ENCODE measurements at places on chromosomes 12 and 14. TPM values are rescaled to one million over a fixed set of nuclear protein-coding genes. Genes with fewer than 3 reads are reported as not detected.

Gene CCDC38
- polyA plus RNA-seq: not detected

DNA sequence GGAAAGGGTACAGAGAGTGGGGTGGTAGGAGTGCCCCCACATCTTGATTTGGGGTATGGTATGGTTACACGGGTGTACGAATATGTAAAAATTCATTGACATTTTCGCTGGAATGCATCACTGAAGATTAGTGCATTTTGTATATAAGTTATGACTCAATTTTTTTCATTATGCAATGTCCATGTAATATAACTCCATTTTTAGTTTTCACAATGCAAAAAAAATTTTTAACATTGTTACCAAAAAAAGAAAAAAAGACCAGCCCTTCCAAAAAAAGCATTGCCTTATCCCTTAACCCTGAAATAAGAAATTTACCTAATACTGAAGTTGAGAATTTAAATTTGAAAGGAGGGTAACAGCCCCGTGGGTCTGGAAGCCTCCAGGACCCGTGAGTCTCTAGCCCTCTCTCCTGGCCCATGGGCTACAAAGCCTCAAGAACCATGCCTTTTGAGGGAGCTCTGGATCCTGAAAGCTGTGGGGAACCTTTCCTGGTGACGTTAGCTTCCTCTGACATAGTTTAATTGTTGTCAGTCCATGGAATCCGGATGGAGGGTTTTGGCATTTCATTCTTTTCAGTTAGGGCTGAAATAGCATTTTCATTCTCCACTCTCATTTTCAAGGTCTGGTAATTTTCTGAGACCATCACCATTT lies 55.6 kb upstream of the ACTN1 start:
- no peaks in the 10 kb centered on the region for H3K36me3 ChIP-seq
- H3K27me3 ChIP-seq: no peaks in the 10 kb centered on the region
- H3K4me3 ChIP-seq: no peak overlapping the region
- H3K4me1 ChIP-seq: peaks cover 12% of the 10 kb centered on the region
- no peak for DNase-seq
- no peak overlapping the region for H3K27ac ChIP-seq

Gene TMPRSS12
- polyA plus RNA-seq: not detected

- DNase-seq: no peak
- peaks cover 4% of the 10 kb centered on the region for H3K4me1 ChIP-seq
- H3K4me3 ChIP-seq: no peak overlapping the region
- no peaks in the 10 kb centered on the region for H3K36me3 ChIP-seq
Measured at GRCh38 chr12:6069437-6070093, 54.9 kb downstream of the VWF start.

Gene STYK1
- 2.0 TPM for polyA plus RNA-seq

DNA sequence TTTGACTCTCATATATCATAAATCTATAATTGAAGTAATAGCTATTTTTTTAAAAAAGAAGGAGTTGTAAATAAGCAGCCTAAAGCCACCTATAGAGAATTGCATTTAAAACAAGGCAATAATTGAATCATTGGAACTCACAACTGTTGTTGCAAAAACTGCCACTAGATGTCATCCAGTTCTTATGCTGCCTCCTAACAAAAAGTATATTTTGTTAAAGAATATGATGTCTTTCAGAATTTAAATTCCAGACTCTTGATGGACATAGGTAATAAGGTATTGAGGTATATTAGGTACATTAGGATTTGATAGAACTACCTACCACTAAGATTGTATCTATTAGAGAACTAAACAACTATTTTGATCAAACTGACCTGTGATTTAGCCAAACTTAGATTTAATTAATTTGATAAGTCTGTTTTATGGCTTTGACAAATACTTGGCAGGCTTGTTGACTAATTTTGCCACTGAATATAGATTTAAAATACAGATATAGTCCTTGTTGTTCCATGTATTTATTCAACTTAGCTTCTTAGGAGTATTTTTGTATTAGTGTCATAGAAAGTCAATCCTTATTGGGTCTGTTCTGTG lies 401.4 kb downstream of the RPL10L start:
- no peaks in the 10 kb centered on the region for H3K27me3 ChIP-seq
- no peak for DNase-seq
- H3K4me1 ChIP-seq: no peaks in the 10 kb centered on the region
- no peaks in the 10 kb centered on the region for H3K36me3 ChIP-seq
- no peak overlapping the region for H3K4me3 ChIP-seq
- no peak overlapping the region for H3K27ac ChIP-seq

Gene SERPINA9
- not detected for polyA plus RNA-seq

DNA sequence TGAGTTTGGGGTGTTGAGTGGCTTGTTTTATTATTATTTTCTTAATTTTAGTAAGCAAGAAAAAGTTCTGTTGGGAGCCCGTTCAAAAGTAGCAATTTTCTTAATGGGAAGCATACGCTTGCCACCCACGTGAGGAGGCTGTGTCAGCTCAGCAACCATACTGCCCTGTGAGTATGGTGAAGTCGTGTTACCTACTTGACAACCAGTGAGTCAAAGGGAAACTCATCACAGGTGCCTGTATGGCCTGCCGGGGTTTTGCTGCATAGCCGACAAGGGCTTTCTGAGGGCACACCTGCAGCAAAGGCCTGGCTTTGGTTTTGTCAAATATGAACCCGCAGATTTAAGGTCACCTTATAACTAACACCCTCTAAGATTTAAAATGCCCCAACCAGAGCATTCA lies 31.1 kb downstream of the PITPNM2 start:
- H3K36me3 ChIP-seq: no peaks in the 10 kb centered on the region
- no peak for DNase-seq
- peaks cover 23% of the 10 kb centered on the region for H3K4me1 ChIP-seq
- no peak overlapping the region for H3K4me3 ChIP-seq
- H3K27me3 ChIP-seq: no peaks in the 10 kb centered on the region
- H3K27ac ChIP-seq: no peak overlapping the region
